Femur (tissue), 1 donor: ENCODE measurements at places on chromosomes 6 and 20.

DNA sequence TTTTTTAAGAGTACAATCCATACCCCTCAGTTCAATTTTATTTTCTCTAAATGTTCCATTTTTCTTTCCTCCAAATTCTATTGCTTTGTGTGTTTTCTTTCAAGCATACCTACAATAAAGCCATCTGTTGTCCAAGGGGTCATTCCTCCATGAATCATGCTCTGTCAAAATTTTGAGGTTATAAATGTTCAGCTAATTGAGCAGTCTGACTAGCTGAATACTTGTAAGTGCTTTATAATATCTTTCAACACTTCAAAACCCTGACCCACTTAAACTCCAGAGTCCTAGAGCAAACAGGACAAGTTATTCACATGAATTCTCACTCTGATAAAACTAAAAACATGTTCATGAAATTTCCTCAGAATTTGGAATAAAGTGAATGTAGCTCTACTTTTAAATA lies 33.4 kb upstream of the EYA4 start:
- DNase-seq = no peak

GRCh38 chr6:111818539-111819226 lies 54.6 kb downstream of the FYN start:
- DNase-seq = no peak

DNA sequence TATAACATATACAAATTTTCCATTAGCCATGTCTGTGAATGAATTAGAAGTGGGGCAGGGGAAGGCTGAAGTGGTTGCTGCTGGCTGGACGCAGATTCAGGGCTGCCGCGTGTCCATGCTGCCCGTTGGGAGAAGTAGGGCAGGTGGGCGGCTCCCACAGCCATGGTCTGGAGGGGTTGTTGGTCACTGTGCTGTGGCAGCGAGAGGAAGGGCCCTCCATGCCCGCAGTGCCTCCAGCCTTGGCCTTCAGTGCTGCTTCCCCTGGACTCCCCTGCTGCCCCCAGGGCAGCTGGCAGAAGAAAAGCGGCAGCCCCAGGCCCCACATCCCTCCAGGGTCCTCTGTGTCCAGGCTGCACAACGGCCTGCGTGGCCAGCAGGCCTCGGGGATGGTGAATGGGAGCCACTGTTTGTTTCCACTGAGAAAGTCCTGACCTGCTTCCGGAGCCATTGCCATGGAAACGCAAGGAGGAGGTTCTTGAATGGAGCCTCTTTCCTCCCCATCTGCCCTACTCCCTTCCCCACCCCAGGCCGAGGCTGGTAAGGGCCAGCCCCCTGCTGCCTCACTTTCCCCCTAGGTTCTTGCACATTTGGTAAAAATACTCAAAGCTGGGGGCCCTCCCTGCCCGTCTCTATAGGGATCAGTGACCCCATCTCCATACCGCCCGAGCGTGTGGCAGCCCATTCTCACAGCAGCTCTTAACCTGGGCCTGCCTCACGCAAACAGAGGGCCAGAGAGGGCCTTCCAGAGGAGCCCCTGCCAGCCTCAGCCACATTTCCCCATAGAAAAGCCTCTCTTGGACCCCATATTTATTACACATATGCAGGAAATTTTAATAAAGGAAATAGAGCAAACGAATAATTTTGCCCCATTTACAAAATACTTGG lies 113.3 kb downstream of the SASH1 start:
- DNase-seq = no peak

DNA sequence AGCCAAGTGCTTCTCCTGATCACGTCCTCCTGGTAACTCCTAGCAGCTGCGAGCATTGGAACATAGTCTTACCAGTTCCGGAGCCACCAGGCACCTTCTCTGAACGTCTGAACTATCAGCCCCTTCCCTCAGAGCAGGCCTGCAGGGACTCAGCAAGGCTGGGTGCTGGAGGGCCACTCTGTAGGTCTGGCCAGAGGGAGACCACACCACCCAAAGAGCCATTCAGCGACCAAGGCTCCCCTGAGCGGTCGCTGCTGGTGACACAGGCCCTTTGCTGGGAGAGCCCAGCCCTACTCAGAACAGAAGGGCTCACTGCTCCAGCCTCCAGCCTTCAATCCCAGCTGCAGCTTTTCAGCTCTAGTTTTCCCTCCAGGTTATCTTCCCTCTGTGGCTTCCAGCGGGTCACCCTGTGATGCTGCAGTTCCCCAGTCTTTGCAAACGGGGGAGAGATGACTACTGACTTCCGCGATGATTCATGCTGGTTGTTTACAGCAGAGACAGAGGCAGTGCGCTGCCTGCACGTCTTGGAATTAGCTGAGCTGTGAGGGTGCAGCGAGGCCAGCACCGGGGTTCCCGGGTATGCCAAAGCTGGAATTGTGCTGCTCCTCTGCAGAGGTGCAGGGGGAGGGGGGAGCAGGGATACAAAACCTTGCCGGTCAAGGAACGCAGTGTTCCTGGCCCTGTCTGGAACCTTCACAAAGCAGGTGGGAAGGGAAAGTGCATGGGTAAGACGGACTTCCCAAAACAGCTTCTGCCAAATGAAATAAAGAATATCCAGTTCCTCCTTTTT lies 161.4 kb downstream of the LY86 start:
- peak; percentile 57 for DNase-seq

GRCh38 chr6:93304505-93304904 lies 114.9 kb downstream of the EPHA7 start:
- no peak for DNase-seq

- no peak for DNase-seq
Observed at GRCh38 chr6:125853756-125854155, 63.0 kb downstream of the NCOA7 start.

- no peak for DNase-seq
Observed at GRCh38 chr6:16441262-16441661, 202.9 kb downstream of the GMPR start.

- no peak for DNase-seq
Observed at GRCh38 chr6:148249679-148250375, 92.8 kb upstream of the SASH1 start.

- no peak for DNase-seq
Observed at GRCh38 chr6:24833711-24834386, 35.1 kb upstream of the ARMH2 start.

GRCh38 chr20:24610341-24611115 lies 141.1 kb downstream of the SYNDIG1 start:
- DNase-seq = no peak

GRCh38 chr20:24633521-24633920 lies 164.1 kb downstream of the SYNDIG1 start:
- DNase-seq = no peak

- DNase-seq = no peak
Observed at GRCh38 chr6:37866590-37867507, 47.3 kb downstream of the ZFAND3 start.

DNA sequence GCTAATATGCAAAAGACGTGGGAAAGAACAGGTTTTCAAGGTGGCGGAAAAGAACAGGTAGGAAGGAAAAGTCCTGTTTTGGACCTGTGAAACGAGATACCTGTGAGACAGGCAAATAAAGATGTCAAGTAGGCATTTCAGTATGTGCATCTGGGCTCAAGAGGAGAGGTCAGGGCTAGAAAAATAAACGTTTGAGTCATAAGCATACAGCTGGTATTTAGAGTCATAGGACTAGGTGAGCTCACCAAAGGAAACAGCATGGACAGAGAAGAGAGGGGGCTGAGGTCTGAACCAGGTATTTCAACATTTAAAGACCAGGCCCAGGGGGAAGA lies 14.9 kb downstream of the MTFR2 start:
- DNase-seq = no peak

GRCh38 chr20:1630186-1630585 lies 10.4 kb upstream of the SIRPB1 start:
- no peak for DNase-seq

DNA sequence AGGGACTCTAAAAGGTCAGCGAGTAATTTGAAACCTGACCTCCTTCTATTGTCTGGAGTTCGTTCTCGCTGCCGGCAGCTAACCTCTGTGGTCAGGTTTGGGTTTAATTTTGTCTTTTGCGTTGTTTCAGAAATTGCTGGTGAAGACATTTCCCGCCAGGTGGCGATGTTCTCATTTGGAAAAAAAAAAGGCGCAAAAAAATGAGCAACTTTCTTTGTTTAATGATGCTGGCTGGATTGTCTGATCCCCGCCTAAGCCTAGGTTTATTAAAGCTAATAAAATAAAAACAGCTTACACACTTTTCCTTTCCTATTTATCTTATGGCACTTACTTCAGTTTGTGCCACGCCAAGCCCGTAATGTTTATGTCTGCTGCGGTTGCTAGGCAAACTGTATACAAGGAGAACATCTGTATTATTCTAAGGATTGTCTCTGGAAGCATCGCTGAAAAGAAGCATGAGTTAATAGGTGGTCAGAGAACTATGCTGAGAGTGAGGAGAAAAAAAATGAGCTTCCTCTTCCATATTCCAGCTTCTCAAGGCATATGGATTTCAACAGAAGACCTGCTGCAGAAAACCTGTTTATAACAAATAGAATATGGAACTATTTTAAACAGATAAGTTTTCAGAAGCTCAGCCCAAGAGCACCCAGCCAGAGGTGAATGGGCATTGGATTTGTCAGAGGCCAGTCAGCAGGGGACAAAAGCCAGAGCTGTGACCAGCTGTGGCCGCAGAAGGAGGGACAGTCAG lies 205.7 kb downstream of the DOK5 start:
- DNase-seq = peak; percentile 55

DNA sequence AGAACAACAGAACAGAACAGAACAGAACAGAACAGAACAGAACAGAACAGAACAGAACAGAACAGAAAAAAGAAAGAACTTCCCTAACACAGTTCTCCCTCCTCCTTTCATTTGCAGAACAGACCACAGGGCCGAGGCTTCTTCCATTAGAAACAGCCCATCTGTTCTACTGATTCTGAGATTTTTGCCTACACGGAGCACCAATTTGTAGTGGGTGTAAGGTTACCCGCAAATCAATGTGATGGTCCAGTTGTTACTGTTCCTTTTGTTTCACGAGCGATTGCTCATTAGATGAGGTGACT lies 734 bp upstream of the OGFRL1 start:
- no peak for DNase-seq

GRCh38 chr6:14037402-14038277 lies 79.9 kb upstream of the CD83 start:
- DNase-seq = peak; percentile 46

GRCh38 chr20:35503841-35504561 lies 25.5 kb downstream of the C20orf173 start:
- peak; percentile 54 for DNase-seq

GRCh38 chr6:97440590-97441176 lies 157.7 kb upstream of the MMS22L start:
- peak; percentile 22 for DNase-seq

- DNase-seq = no peak
Observed at GRCh38 chr6:157741321-157741947, 81.6 kb upstream of the SNX9 start.

DNA sequence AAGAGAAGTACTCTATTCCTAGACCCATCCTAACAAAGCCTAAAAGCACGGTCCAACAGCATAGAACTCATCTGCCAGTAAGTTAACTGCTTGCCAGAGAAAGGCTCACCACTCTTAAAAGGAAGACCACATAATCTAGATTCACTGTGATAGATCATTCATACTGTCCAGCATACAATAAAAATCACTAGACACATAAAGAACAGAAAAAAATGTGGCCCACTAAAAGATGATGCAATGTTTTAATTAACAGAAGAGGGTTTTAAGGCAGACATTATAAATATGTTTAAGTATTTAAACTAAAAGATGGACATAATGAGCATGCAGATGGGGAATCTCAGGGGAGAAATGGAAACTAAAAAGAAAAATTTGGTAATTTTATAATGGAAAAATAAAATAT lies 157.5 kb upstream of the CDH4 start:
- DNase-seq = no peak

DNA sequence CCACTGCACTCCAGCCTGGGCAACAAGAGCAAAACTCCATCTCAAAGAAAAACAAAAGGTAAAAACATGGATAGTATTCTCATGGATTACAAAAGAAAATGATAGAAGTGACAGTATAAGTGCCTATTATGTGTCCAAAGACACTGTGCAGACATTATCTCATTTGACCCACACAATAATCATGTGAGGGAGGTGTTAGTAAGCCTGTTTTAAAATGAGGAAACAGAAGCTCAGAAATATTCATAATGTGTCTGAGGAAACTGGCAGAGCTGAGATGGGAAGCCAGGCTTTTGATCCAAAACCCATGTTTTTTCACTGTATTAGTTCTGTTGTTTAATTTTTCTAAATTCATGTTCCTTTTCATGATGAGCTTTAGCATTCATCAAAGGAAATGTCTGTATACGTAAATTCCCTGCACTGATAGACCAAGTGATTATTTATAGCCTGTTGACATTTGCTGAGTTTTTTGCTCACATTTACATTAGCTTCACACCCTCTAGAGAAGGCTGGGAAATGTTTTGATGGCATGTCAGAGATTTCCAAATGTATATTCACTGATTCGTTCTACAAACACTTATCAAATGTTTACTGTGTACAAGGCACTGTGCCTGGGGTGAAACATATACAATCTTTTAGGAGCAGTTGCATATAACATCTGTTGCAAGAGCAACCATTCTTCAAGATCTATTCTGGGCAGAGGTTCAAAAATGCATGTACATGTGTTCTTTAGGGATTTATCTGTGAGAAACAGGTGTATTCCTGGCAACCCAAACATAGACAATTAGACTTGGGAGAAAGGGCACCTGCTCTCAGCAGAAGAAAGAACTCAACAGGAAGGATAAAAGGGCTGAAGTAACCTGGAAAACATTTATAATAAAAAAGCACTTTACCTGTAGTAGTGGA lies 331.5 kb downstream of the SAMD5 start:
- no peak for DNase-seq

DNA sequence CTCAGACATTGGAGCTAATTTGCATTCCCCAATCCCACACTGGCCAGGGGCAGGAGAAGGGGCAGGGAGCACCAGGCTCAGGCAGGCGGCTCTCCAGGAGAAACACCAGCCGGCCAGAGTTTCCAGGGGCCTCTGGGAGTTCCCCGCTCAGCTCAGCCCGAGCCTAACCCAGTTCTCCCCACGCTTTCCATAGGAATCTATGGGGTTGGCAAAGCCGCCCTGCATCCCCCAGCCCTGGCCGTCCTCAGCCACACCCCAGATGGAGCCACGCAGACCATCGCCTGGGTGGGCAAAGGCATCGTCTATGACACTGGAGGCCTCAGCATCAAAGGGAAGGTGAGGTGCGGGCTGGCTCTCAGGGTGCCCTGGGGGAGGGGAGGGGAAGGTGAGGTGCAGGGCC lies 8.2 kb downstream of the NPEPL1 start:
- DNase-seq = peak; percentile 77

GRCh38 chr6:64074981-64075380 lies 439.4 kb downstream of the PHF3 start:
- DNase-seq = no peak

DNA sequence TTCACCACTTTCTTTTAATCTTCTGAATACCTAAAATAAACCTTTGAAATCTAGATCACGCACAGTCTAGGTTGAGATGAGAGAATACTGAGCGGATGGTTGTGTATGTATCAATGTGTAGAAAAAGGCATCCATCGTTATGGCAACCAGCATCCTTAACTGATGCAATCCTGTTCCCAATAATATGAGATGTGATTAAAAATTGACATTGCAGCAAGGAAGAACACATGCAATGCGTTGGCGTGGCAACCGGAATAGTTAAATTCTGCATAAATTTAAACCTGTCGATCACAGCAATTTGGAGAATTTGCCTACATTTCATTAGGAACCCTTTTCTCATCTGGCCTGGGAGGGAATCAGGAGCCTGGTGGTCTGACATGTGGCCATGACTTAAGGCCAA lies 1.3 kb upstream of the L3MBTL1 start:
- DNase-seq = no peak
